Putamen (tissue), 1 donor: ENCODE measurements at places on chromosomes 3 and 15.

DNA sequence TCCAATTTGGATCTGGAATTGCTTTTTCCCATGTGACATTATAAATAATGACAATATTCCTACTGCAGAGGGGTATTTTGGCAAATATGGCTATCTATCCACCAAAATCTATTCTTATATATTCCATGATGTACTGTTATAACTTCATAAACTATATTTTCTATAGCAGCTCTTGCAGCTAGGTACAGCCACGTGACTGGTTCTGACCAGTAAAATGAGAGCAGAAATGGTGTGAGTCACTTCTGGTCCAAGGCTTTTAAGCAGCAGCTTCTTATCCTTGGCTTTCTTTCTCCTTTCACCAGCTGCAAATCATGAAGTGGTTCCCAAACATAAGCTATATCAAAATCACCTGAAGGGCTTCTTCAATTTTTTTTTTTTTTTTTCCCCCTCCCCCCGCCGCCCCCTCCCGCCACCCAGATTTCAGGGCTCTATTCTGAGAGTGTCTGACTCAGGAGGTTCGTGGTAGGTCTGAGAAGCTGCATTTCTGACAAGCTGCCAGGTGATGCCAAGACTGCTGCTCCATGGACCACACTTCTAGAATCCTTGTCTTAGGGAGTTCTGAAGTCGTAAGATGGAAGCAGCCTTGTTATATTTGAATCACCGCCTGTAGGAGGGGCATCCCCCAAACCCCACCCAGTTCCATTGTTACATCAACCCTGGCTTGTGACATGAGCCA is 357.5 kb downstream of the CHST2 start:
- DNase-seq, result no peak

GRCh38 chr15:62779899-62780298 is 262.6 kb upstream of the TPM1 start:
- DNase-seq, result no peak

DNA sequence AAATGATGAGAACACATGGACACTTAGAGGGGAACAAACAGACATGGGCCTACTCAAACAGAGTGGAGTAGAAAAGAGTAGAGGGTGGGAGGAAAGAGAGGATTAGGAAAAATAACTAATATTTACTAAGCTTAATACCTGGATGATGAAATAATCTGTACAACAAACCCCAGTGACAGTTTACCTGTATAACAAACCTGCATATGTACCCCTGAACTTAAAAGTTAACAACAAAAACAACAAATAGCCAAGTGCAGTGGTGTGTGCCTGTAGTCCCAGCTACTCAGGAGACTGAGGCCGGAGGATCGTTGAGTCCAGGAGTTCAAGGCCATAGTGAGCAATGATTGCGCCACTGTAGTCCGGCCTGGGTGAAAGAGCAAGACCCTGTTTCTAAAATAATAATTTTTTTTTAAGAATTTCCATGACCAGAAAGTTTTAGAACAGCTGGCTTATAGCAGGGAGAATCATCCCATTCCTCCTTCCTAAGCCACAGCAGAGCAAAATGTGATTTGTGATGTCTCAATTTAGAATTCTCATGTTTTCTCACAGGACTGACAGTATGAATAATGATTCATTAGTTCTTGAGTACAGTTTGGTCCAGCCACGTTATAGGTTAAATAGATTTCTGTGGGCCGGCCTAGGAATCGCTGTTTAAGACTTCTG is 150.0 kb downstream of the ZNF609 start:
- DNase-seq, result no peak

DNA sequence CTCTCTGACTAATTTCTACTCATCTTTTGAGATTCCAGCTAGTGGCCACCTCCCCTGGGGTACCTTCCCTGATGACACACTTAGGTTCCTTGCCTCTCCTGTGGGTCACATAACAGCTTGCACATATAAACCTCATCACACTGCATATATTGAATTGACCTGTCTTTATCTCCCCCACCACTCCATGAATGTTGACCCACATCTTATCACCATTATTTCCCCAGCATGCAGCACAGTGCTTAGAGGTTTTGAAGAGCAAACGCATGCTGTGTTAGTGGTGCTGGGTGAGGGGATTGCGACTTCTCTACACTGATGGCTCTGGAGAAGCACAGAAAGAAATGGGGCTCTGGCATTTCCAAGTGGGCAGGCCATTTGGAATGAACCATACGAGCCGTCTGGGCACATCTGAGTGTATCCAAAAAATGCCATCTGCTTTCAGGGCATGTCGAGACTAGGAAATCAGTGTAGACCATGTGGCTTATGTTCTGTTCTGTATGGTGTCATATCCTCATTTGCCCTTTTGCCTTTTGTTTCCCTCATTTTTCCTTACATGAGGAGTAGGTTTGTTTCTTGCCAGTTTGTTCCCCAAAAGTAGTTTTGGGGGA is 333.2 kb upstream of the TRIM42 start:
- DNase-seq, result no peak

- no peak for DNase-seq
These were observed 447.4 kb downstream of the GABRB3 start for GRCh38 chr15:26325495-26325894.

DNA sequence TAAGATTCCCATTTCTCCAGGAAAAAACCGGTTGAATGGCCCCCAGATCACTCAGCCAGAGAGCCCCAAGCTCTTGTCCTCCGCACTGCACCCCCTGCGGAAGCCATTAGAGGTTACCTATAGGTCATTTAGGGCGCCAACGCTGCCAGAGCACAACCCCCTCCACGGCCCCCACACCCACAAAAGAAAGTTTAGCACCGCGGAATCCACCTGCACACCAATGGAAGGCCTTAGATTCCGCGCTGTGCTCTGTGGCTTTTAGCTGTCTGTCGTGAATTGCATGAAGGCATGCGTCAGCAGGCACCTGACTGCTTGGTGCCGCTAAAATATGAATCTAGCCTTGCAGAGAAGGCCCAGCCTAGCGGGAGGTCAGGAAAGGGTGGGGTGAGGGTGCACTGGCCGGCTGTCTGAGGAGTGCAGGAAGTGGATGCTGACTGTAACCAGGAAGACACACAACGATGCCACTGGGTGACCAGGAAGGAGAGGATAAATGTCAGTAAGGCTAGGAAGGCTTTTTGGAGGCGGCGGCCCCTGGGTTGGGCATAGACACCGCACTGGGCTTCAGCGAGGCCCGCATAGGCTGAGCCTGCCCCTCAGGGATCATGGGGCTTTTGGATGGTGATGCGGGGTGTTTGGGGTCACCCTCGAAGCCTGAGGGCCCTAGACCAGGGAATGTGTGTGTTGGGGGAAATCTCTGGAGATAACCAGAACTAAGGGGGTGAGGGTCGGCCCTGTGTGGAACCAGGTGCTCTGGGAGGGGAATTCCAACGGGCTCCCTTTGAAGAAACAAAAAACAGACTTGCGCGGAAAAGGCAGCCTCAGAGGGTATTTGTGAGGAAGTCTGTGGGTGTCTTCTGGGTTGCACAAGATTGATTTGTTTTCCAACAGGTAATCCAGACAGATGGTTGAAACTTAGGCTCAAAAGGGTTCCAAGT is 976 bp upstream of the NUP210 start:
- peak; percentile 44 for DNase-seq

DNA sequence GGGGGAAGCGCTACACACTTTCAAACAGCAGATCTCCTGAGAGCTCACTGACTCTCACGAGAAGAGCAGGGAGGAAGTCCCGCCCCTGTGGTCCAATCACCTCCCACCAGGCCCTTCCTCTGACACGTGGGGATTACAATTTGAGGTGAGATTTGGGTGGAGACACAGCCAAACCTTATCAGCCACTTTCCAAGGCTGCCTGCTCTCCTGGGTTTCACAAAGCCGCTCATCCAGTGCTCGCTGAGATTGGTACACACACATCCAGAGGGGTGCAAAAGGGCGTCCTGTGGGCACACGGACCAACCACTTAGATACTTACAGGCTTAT is 23.1 kb downstream of the XXYLT1 start:
- no peak for DNase-seq

DNA sequence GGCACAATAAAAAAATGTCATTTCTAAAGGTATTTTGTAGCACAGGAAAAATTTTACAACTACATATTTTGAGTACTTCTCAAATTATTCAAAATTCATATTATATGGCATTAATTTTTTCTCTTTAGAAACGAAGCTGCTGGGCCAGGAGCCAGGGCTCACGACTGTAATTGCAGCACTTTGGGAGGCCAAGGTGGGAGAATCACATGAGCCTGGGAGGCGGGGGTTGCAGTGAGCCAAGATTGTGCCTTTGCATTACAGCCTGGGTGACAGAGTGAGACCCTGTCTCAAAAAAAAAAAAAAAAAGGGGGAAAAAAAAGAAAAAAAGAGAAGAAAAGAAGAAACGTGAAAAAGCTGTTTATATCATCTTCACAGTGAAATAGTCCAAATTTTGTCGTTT is 62.0 kb downstream of the CADM2 start:
- DNase-seq, result no peak

GRCh38 chr3:13338996-13339395 is 81.1 kb downstream of the NUP210 start:
- no peak for DNase-seq

GRCh38 chr3:71419369-71419768 is 164.2 kb downstream of the FOXP1 start:
- no peak for DNase-seq

GRCh38 chr3:61894988-61895935 is 333.9 kb downstream of the PTPRG start:
- DNase-seq, result peak; percentile 38

- DNase-seq, result no peak
These were observed 186.4 kb upstream of the NANOGP8 start for GRCh38 chr15:35271371-35272043.

GRCh38 chr3:189826566-189826965 is 195.4 kb downstream of the TP63 start:
- no peak for DNase-seq

GRCh38 chr15:85327820-85328219 is 52.6 kb upstream of the AKAP13 start:
- DNase-seq, result no peak

GRCh38 chr3:160707187-160707794 is 30.3 kb downstream of the ARL14 start:
- peak; percentile 54 for DNase-seq

DNA sequence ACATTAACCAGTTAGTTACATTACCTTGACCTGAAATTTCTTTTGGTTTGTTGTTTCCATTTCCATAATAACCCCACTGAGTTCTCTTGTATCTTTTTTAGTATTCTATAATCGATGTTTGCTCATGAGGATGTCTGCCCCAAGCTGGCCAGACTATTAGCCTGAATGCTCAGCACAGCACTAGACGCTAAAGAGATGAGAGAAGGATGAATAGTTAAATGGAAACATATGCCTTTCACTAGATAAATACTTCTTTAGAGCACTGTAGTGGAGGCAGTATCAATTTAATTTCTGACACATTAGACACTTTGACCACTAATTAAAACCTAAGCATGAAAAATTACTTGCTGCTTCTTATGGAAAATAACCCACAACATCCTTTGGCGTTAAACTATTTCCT is 654.9 kb upstream of the KCNMB2 start:
- DNase-seq, result no peak

GRCh38 chr3:69890084-69890483 is 109.4 kb upstream of the SAMMSON start:
- no peak for DNase-seq

DNA sequence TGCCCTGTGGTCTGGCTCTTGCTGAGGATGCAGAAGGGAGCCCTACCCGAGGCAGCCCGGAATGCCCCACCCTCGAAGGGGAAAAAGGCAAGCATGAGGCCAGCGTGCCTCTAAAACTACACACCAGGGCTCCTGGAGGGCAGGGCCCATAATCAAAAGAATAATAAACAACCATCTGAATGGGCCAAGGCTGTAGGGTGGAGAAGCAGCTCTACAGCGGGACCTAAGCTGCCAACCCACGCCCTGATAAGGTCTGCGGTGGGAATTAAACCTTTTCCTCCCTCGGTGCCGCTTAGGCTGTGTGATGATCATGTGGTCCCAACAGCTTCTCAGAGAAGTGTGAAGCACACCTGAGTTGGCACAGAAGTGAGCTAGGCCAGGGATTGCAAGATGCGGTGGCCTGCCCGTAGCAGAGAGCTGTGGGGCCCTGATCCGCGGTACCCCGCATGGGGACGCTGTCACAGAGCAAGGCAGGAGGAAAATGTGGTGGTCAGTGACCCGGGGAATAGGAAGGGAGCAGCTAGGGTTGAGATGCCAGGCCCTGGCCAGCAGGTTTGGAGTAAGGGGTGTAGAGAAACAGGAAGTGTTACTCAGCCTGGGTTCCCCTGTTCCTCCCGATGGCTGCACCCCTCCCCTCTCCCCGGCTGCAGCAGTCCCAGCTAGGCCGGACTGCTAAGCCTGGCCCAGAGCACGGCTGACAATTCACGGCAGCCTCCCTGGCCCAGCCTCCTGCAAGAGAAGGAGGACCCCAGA is 1.1 kb upstream of the C15orf62 start:
- DNase-seq, result no peak

- DNase-seq, result no peak
These were observed 625.6 kb downstream of the SI start for GRCh38 chr3:164452707-164453106.

DNA sequence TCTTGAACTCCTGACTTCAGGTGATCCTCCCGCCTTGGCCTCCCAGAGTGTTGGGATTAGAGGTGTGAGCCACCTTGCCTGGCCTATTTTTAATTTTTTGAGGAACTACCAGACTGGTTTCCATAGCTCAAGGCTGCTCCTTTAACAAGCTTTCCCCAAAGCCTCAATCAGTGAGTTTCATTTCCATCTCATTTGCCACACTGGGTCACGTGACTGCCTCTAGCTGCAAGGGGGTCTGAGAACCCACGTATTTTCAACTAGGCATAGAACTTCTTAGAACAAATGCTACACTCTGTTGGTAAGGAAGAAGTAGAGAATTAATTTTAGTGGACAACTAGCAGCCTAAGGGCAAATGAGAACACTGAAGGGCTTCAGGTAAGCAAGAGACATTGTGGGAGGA is 3.1 kb upstream of the CD276 start:
- DNase-seq, result no peak

- DNase-seq, result no peak
These were observed 1026.4 kb downstream of the ROBO2 start for GRCh38 chr3:78066287-78066686.

GRCh38 chr15:64842096-64842939 is 603 bp downstream of the PLEKHO2 start:
- DNase-seq, result no peak

DNA sequence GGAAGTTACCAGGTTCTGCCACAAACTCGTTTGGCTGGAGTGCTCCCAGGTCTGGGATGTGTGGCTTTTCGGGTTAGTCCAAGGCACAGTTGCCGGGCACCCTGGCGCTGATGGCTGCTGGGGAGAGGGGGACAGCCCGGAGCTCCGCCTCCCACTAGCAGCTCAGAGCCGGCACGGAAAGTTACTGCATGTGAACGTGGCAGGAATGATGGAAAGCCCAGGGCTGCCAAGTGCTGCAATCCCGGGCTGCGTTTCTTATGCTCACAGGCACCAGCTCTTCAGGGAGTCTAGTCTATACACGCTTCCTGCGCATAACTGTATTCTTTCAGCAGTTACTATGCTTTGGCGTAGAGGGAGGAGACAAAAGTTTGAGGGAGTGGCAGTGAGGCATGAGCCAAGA is 141.8 kb upstream of the ICE2 start:
- DNase-seq, result no peak

- no peak for DNase-seq
These were observed 19.0 kb downstream of the ADAMTS9 start for GRCh38 chr3:64668582-64669510.

- no peak for DNase-seq
These were observed 149.1 kb upstream of the CD96 start for GRCh38 chr3:111392894-111393398.

GRCh38 chr15:65365229-65365628 is 12.6 kb downstream of the IGDCC3 start:
- no peak for DNase-seq

- no peak for DNase-seq
These were observed 111.6 kb downstream of the GREM1 start for GRCh38 chr15:32829436-32829835.

GRCh38 chr15:73746883-73747282 is 6.3 kb downstream of the INSYN1 start:
- DNase-seq, result no peak
